ENCODE measurements at places on chromosomes 5 and 9.

GRCh38 chr9:74570879-74571512 lies 73.9 kb downstream of the RORB start:
- no peak for DNase-seq

DNA sequence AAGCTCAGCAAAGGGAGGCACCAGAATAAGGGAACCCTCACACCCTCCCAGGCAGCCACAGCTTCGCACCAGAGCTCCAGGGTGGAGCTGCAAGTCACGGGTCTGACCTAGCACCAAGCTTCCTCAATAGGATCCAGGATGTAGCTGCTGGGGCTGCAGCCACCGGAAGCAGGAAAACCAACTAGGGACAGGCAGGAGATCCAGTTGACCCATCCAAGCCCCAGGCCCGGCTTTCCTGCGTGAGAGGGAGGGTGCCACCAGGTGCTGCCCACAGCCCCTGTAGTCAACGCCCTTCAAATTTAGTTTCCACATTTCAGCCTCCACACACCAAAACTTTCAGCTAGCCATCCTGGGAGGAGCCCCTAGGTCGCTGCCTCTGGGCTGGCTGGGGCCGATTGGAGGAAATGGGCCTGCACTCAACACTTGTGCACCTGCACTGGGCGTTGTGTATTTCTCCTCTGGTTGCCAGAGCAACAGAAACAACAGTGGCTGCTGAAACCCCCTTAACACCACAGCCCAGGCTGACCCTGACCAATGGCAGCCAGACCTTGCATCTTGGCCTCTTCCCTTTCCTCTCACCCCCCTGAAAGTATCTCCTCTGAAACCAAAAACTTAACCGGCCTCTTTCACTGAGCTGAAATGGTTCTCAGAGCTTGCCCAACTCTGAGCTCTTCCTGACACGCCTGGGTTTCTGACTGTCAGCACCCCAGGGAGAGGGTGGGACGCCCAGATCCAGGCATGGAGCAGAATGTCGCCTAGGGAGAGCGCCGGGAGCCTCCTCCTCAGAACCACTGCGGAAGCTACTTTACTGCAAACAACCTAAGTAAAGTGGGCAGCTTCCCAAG lies 226.5 kb upstream of the MAP3K1 start:
- peak; percentile 60 for DNase-seq

DNA sequence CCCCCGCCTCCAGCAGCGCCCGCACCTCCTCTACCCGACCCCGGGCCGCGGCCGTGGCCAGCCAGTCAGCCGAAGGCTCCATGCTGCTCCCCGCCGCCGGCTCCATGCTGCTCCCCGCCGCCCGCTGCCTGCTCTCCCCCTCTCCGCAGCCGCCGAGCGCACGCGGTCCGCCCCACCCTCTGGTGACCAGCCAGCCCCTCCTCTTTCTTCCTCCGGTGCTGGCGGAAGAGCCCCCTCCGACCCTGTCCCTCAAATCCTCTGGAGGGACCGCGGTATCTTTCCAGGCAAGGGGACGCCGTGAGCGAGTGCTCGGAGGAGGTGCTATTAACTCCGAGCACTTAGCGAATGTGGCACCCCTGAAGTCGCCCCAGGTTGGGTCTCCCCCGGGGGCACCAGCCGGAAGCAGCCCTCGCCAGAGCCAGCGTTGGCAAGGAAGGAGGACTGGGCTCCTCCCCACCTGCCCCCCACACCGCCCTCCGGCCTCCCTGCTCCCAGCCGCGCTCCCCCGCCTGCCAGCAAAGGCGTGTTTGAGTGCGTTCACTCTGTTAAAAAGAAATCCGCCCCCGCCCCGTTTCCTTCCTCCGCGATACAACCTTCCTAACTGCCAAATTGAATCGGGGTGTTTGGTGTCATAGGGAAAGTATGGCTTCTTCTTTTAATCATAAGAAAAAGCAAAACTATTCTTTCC lies 19.3 kb downstream of the CDKN2A start:
- DNase-seq: peak; percentile 45

DNA sequence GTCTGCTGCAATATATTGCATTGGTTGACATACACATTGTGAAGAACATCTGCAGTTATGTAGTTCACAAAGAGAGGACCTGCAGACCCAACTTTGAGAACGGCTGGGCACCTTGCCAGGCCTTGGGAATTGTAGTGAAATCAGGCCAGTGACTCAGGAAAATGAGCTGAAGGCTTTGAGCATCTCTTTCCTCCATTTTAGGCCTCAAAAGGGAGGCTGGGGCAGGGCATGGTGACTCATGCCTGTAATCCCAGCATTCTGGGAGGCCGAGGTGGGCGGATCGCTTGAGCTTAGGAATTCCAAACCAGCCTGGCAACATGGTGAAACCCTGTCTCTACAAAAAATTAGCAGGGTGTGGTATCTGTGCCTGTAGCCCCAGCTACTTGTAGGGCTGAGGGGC lies 1.4 kb upstream of the IPPK start:
- no peak for DNase-seq

DNA sequence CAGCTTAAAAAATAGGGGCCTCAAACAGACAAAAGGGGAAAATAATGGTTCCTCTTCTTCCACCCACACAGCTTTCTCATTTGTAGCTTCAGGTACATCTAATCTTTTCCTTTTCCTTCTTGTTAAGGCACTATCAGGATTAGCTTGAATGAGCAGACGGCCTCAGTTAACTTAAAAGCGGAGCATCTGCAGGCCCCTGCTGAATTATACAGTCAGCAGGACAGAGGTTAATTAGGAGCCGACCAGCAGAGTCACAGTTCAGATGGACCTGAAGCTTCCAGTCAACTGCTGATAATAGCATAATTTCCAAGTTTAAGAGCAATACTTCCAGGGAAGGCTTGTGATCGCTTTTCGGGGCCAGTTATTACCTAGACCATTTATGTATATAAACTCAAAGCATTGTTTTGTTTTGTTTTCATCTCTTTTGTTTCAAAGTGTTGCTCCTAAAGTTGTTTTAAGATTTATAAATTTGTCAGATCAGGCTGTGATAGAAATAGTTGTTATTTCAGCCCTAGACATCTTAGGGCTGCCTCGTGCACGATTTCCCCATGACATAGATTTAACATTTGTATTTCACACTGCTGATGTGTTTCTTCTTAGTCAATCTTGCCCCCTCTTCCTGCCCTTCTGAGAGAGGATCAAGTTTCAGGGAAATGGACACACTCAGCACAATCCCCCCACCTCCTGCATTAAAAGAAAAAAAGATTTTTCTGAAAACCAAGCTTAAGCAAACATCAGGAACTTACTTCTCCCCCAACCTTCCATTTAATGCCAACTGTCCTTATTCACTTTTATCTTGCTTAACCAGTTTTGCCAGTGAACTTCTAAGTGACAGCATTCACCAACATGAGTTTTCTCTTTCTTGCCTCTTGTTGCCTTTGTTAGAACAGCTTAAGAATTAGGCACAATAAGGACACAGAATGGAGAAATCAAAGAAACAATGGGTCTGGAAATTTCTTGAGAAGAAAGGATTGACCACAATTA lies 449.8 kb downstream of the ARHGEF28 start:
- no peak for DNase-seq

GRCh38 chr5:59660737-59661136 lies 232.8 kb downstream of the PDE4D start:
- no peak for DNase-seq

GRCh38 chr5:63255594-63255993 lies 677.0 kb downstream of the LRRC70 start:
- no peak for DNase-seq

- DNase-seq: no peak
These were observed 103.4 kb downstream of the MED10 start for GRCh38 chr5:6274846-6275543.

DNA sequence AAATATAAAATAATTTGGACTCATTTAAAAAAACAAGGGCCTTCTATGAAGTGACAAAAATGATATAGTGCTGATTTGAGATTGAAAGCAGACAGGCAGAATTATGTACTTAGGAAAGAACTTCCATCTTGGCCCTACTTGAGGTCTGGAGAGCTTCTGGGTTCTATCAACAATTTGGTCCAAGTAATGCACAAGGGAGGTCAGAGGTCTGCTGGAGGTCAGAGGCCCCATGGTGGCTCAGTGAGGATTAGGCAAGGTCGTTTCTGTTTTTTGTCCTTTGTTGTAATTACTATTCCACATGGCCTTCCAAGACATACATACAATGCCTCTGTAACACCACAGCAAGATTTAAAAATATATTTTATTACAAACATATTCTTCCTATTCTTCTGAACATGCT lies 37.2 kb downstream of the NUDT12 start:
- no peak for DNase-seq

- DNase-seq: no peak
These were observed 412.9 kb downstream of the GADD45G start for GRCh38 chr9:90017679-90018078.

- no peak for DNase-seq
These were observed 267.5 kb downstream of the ARHGAP26 start for GRCh38 chr5:143037708-143038107.

GRCh38 chr5:139698490-139699146 lies 50.5 kb downstream of the CXXC5 start:
- no peak for DNase-seq

GRCh38 chr5:10607023-10607665 lies 43.3 kb downstream of the ANKRD33B start:
- DNase-seq: no peak

DNA sequence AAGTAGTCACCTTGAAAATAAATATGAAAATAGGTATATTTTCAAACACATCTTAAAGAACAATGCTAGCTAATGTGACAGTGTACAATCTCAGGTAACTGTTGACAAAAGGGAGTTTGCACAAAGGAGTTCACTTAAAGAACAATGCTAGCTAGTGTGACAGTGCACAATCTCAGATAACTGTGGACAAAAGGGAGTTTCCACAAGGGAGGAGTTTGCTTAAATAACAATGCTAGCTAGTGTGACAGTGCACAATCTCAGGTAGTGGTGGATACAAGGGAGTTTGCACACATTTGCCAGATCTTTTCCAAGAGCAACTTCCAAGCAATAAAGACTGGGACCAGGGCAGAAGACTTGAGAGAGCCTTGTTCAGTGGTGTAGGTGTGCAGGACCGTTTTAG lies 442.9 kb upstream of the FTMT start:
- no peak for DNase-seq

- DNase-seq: peak; percentile 28
These were observed at the start of gene LHX3 for GRCh38 chr9:136204838-136205706. LHX3 (minus strand) TSS chr9:136205128; CDS start chr9:136205012, 116 bp downstream.

- no peak for DNase-seq
These were observed 353.7 kb downstream of the CETN3 start for GRCh38 chr5:90055831-90056328.

DNA sequence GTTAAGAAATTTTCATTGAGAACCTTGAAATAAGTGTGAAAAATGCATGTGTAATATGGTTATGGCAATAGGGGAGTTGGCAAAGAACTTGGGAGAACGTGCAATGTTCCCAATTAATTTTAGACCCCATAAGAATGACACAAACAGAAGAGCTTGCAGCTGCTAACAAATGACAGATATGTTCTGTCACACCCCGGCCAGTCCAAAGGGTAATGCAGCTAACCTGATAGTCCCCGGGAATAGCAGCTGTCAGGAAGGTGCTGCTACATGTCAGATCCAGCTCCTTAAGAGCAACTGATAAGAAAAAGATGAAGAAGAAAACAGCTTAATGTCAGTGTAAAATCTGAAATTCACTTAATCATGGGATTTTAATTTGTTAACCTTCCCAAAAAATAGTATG lies 30.4 kb downstream of the SEMA5A start:
- no peak for DNase-seq

DNA sequence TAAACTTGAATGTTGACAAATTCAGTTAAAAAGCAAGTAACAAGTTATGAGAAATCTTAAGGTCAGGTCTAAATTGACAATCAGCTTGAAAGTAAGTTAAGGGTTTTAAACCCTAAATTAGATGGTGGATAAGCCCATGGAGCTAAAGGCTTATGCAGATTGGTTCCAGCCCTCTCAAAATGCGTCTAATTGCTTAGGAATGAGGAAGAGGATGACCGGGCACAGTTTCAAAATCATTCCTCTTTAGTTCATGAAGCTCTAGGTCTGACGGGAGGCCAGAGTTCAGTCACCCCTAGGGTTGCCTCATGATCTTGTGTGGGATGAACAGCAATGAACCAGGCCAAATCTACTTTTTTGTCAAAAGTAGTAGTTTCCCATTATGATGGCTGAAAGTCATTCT lies 75.4 kb downstream of the SLC38A9 start:
- no peak for DNase-seq

GRCh38 chr9:19465586-19466279 lies 56.9 kb downstream of the ACER2 start:
- no peak for DNase-seq

DNA sequence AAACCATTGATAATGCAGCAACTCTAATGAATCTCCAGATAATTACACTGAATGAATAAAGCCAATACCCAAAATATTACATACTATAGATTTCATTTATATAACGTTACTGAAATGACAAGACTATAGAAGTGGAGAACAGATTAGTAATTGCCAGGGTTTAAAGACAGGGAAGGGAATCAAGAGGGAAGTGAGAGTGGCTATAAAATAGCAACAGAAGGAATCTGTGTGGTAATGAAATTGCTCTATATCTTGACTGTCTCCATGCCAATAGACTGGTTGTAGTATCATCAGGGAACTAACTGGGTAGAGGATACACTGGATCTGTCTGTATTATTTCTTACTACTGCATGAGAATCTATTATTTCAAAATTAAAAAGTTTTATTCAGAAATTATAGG lies 396.5 kb upstream of the RPS23 start:
- DNase-seq: no peak

- DNase-seq: no peak
These were observed 130.0 kb upstream of the CDKN2B start for GRCh38 chr9:22138956-22139660.

GRCh38 chr5:20524991-20525529 lies 537.1 kb upstream of the CDH18 start:
- DNase-seq: no peak

DNA sequence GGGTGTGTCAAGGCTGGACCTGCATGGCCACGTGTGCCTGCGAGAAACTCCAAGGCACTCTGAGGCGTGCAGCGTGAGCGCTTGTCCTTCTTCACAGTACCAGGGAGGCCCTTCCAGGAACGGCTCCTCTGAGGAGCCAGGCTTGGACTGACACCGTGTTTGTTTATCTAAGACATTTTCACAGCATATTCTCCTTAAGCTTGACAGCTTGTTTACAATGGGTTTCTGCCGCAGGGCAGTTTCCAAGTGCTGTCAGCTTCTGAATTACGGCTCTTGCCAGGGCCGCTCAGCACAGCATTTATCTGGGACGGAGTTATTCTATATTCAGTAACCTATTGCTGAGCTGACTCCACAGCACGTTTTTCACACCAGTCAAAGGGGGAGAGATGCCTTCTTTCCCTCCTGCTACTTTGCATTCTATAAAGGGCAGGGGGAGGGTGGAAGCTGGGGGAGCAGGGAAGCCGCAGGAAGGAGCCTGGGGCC lies 98.4 kb downstream of the LMNB1 start:
- no peak for DNase-seq

DNA sequence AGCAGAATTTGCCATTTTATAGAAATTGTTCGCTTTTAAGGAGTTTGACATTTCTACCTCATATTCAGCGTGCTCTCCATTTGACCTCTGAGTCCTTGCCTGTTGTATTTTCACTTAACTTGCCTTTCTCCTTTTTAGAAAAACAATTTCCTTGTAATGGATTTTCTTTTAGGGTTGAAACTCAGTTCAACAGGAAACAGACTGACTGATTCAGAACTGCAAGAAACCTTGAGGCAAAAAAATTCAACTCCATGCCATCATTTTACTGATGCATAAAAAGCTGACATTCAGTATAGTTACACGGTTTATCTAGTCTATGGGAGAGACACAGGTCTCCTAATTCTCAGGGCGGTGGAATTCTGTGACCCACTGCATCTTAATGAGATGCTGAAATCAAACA lies 59.8 kb downstream of the MRPS30 start:
- DNase-seq: no peak
